AG09319 (cell line): ENCODE measurements at places on chromosomes 7 and 10.

DNA sequence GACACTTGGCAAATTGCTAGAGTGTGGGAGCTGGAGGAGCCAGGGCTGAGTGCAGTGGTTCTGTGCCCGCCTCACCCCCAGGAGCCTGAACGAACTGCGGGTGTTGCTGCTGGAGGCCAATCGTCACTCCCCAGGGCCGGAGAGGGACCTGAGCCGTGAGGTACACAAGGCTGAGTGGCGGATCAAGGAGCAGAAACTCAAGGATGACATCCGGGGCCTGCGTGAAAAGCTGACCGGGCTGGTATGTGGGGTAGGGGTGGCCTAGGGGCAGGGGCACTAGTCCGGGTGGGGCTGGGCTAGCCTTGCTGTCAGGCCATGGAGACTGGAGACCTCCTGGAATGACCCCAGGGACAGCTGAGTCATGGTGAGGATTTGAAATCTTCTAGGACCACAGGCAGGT is 56.7 kb upstream of the GTF2IRD1 start:
- no peak for DNase-seq

GRCh38 chr10:101012525-101013364 is 13.1 kb downstream of the LZTS2 start:
- peak; percentile 76 for DNase-seq

GRCh38 chr10:126524526-126524925 is 136.2 kb upstream of the ADAM12 start:
- no peak for DNase-seq

GRCh38 chr10:76577455-76577854 is 1060.2 kb downstream of the KCNMA1 start:
- DNase-seq = no peak
